ENCODE measurements at places on chromosomes 5 and 9.

GRCh38 chr5:162456086-162456485 lies 388.5 kb downstream of the GABRG2 start:
- DNase-seq: no peak

- no peak for DNase-seq
Measured at GRCh38 chr9:93065135-93065720, 6.7 kb downstream of the SUSD3 start.

DNA sequence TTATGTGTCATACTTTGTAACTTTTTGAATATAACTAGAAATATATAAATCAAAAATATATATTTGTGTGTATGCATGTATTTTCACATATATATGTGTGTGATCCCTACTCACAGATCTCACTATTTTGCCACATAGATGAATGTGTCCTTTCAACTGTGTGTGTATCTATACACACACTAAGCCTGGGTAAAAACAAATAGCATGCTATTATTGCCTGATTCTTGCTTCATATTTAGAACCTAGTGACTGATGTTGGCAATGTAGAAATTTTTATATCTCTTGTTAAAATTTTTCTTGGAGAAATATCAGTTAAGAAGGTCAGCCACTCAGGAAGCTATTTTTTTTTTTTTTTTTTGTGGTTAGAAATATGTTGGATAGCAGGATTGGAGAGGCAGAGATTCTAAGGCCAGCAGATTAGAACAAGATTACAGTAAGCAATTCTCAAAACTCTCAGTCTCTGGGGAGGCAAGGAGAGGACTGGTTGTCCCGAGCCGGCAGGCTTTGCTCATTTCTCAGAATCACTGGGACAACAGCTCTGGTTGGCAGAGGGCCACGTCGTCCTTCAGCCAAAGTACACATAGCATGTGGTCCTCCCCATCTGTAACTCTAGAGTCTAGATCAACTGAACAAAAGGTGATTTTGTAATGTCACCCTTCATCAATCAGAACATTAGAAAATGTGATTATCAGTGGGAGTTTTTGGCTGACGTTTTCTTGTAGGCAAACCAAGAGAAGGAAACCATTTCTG lies 19.7 kb downstream of the C6 start:
- DNase-seq: no peak

GRCh38 chr9:76403352-76403751 lies 9.1 kb upstream of the RFK start:
- DNase-seq: no peak

GRCh38 chr5:126917918-126918614 lies 112.3 kb downstream of the MARCHF3 start:
- no peak for DNase-seq

GRCh38 chr5:150035139-150035895 lies 34.8 kb downstream of the HMGXB3 start:
- no peak for DNase-seq

- no peak for DNase-seq
Measured at GRCh38 chr9:95936579-95937075, 61.1 kb downstream of the ERCC6L2 start.

- no peak for DNase-seq
Measured at GRCh38 chr5:129074903-129075302, 19.6 kb upstream of the ISOC1 start.

DNA sequence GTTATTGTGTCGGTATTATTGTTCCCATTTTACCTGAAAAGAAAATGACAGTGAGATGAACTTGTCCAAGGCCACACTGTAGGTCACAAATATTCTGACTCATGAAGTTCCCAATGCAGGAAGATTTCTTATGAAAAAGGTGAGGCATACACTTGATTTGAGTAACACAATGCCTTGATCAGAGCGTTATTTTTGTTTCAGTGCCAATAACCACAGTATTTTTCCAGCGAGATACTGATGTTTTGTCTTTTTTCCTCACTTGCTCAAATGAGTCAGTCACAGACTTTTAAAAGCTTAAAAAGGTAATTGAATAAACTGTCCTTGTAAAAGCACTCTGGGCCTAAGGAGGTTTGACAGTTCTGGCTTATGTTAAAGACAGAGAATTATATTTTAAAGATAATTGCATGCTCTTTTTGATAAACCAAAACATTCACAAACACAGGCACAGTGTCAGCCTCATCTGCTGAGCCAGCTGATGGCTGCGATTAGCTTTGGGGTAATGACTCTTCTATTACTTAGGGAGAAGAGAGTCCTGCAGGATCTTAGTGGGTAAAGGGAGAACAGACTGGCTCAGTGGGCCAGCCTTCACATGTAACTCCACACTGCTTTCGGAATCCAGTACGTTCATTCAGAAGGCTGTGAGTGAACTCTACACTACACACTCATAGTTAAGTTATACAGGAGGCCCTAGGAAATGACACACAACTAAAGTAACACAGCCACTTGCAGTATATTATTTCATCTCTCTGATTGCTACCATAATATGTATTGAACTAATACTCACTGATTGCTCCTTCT lies 165.5 kb upstream of the CD180 start:
- no peak for DNase-seq

GRCh38 chr9:135707252-135708138 lies 5.5 kb downstream of the KCNT1 start:
- no peak for DNase-seq

GRCh38 chr5:112548246-112548881 lies 129.3 kb upstream of the EPB41L4A start:
- no peak for DNase-seq

GRCh38 chr5:170894665-170895064 lies 32.8 kb downstream of the RANBP17 start:
- no peak for DNase-seq

DNA sequence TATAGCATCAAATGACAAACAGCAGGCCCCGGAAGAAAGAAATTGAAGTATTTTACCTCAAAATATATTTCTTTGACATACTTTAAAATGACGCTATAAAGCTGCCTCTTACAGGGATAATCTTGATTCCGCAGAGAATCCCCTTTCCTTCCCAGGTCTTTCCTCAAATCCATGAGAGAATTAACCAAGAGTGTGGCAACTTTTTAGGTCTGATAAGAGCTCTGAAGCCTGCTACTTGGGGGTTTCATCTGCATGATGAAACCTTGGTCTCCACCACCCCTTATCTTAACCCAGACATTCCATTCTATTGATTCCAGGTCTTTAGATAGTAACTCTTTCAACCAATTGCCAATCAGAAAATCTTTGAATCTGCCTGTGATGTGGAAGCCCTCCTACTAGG lies 173.8 kb downstream of the CEMIP2 start:
- DNase-seq: no peak

GRCh38 chr9:132780230-132781007 lies 97.7 kb downstream of the AK8 start:
- DNase-seq: no peak

GRCh38 chr5:38371596-38371995 lies 113.2 kb downstream of the EGFLAM start:
- no peak for DNase-seq

- DNase-seq: no peak
Measured at GRCh38 chr5:378976-379742, 57.6 kb downstream of the AHRR start.

DNA sequence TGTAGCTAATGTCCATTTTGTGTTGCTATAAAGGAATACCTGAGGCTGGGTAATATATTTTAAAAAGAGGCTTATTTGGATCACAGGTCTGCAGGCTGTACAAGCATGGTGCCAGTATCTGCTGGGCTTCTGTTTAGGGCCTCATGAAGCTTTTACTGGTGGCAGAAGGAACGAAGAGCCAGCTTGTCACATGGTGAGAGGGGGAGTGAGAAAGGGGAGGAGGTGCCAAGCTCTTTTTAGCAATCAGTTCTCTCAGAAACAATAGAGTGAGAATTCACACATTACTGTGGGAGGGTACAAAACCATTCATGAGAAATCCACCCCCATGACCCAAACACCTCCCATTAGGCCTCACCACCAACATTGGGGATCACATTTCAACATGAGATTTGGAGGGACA lies 340.9 kb downstream of the RASEF start:
- DNase-seq: no peak

DNA sequence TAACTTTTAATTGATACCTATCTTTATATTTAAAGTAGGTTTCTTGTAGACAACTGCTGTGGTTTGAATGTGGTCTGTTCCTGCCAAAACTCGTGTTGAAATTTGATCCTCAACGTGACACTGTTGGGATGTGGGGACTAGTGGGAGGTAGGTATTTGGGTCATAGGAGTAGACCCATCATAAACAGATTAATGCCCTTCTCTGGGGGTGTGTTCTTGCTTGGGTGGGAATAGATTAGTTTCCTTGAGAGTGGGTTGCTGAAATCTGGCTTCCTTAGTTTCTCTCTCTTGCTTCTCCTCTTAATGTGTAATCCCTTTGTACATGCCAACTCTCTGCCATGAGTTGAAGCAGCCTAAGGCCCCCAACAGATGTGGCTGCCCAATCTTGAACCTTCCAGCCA lies 34.6 kb upstream of the IPPK start:
- no peak for DNase-seq

GRCh38 chr9:90251316-90251715 lies 391.3 kb downstream of the DIRAS2 start:
- DNase-seq: no peak

GRCh38 chr5:91307048-91307447 lies 76.1 kb downstream of the ARRDC3 start:
- DNase-seq: no peak

DNA sequence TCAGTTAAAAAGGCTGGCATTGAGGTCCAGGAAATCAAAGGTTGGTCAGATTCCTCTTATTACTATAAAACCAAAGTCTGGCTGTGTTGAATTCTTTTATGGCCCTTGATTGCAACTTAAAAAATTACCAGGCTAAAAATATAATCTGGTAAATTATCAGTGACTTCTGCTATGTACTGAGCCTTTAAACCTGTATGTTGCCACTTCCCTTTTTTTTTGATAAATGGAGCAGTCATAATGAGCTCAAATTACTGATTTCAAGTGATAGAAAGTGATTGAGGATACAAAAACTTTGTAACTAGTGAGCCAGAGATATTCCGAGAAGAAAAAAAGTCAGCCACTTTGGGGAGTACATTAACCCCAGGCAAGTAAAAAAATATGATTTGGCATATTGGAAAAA lies 100.1 kb downstream of the GIN1 start:
- no peak for DNase-seq

- no peak for DNase-seq
Measured at GRCh38 chr9:134707031-134707680, 65.6 kb downstream of the COL5A1 start.

DNA sequence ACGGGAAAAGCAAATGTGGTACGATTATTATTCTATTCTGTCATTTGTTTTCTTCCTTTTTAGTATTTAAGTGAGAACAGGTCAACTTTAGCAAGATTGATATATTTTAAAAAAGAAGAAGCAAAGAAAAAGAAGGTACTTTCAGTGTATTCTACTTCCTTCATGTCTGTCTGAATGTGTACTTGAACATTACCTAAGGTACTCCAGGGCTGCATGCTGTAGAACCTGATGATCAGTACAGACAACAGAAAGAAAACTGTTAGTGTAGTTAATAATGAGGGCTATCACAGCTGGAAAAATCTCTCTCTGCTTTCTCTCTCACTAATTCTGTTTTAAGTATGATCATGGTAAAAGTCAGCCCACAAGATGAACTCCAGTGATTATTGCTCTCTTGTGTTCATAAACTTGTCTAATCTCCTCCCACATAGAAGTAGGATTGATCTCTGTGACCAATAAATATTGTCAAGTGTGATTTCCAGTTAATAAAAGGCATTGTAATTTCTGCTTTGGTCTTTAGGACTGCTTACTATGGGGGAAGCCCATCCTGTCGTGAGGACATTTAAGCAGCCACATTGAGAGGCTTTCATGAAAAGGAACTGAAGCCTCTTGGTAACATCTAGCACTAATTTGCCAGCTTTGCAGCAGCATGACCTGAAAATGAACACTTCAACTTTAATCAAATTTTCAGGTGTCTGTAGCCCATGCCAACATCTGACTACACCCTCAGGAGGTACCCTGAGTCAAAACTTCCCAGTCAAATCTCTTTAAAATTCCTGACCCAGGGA lies 864.0 kb upstream of the ACO1 start:
- DNase-seq: no peak

DNA sequence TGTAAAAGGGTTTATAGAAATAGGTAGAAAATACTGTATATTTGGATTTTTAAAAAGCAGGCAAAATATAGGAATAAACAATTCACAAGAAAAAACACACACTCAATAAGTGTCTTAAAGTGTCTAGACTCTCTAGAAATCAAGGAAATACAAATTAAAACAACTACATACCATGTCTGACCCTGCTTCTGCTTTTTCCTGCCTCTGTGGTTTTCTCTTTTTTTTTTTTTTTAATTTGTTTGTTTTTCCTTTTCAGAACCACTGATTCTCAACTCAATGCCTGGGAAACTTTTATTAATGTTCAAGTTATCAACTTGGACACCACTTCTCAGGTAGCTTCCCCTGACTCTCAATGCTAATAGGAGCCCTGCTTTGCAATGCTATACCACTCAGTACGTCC lies 25.5 kb upstream of the TAS2R1 start:
- DNase-seq: no peak

GRCh38 chr5:33936381-33937016 lies at the start of gene RXFP3:
Gene RXFP3, plus strand, starts transcription at chr5:33936386. Its CDS starts 355 bp downstream, at chr5:33936741.
- no peak for DNase-seq

DNA sequence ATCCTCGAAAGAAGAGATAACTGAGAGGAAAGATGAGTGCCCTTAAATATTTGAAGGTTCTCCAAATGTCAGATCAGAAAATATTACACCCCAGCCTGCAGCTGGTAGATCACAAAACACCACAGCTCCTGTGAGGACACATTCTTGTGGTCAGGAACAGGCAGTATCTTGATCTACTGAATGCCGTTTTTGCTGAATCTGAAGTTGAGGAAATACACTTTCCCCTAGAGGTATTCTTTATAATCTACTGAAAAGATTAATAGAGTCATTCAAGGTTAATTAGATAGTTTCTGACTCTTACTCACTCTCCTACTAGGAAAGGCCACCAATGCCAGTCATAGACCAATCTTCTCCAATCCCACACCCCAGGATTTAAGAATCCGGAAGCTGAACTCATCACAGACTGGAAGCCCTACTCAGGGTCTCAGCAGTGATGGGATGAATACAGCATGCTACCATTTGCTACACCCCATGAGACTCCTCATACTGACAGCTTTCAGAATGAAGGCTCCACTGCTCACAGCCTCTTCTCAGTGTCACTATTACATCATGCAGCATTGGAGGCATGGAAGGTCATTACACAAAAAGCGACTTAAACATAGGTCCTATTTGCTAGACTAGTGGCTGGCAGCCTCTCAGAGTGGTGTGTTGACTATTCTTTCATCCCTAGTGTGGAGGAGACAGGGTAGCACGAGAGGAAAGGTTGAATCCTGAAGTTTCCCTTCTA lies 143.9 kb upstream of the SLC1A3 start:
- no peak for DNase-seq

DNA sequence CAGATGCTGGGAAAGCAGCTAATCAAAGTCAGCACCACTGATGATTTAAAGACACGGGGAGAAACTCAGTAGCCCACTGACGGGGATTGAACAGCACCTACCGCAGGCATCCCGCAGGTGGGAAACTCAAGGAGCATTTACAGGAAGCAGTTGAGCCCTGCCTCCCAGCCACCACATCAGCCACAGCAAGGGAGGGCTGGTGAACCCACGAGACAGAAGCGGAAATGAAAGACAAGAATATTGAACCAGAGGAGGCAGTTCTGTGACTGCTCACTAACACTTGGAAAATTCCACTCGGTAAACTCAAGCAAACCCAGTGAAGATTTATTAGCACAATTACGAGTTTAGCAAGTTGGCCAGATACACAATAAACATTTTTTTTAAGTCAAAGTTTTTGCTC lies 10.6 kb upstream of the FAM163B start:
- DNase-seq: peak; percentile 8

- DNase-seq: no peak
Measured at GRCh38 chr9:131484560-131485185, 18.0 kb upstream of the POMT1 start.

Data from stimulated activated CD4-positive, alpha-beta T cell treated with anti-CD3 and anti-CD28 coated beads, Interleukin-12 subunit alpha, Interleukin-12 subunit beta, amount 100 ng/mL, for 24 hours (primary cell).